ENCODE measurements at places on chromosomes 5 and 9. TPM values are rescaled to one million over a fixed set of nuclear protein-coding genes. Genes with fewer than 3 reads are reported as not detected.

Gene PRELID2
- total RNA-seq: 20.1 TPM

Gene TSC1
- total RNA-seq: 34.5 TPM

- DNase-seq: no peak
- no peak overlapping the region for H3K27ac ChIP-seq
- no peak overlapping the region for H3K4me3 ChIP-seq
- H3K27me3 ChIP-seq: no peaks in the 10 kb centered on the region
Measured at GRCh38 chr9:132644251-132644650, 25.5 kb downstream of the DDX31 start.

- peaks cover 5% of the 10 kb centered on the region for H3K4me1 ChIP-seq
- H3K27me3 ChIP-seq: 0 out of 2 replicates have a peak, but pooled peaks cover 3% of the 10 kb centered on the region
- DNase-seq: no peak
Measured at GRCh38 chr5:176162198-176162597, 76.0 kb upstream of the SIMC1 start.

DNA sequence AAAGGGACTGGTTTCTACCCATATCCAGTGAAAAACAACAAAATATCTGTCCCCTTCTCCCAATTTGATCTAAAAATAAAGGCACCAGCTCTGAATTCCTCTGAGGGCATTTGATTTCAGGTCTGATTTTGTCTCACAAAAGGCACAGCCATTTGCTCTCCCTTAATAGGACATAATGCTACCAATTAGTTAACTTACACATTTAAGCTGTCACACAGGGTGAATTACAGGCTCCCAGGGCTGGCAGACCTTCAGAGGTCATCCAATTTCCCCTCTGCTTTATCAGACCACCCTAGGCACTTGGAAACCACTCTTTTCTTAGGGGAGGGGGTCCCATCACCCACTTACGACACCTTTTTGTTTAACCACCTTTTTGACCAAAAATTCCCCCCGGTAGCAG, 319.9 kb downstream of the SPOCK1 start:
- peaks cover 96% of the 10 kb centered on the region for H3K27me3 ChIP-seq
- no peak for DNase-seq
- H3K36me3 ChIP-seq: no peaks in the 10 kb centered on the region
- no peaks in the 10 kb centered on the region for H3K4me1 ChIP-seq
- H3K27ac ChIP-seq: no peak overlapping the region

DNA sequence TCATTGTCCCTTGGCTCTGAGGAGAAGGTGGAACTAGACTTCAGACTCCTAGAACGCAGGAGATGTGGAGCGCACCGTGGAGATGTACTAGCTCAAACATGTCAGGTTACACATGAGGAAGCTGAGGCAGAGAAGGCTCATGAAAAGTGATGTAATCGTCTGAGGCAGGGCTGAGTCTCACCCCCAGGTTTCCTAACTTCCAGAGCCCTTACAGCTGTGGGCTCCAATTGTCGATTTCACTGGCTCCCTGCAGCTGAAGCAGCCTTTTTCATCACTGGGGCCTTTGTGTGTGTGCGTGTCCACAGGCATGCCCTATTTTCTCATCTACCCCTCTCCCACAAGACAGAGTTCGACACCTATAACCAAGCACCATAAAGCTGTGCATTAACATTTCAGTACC, 370.6 kb downstream of the NTRK2 start:
- H3K4me3 ChIP-seq: no peak overlapping the region
- no peaks in the 10 kb centered on the region for H3K4me1 ChIP-seq
- no peak for DNase-seq
- H3K36me3 ChIP-seq: no peaks in the 10 kb centered on the region
- no peak overlapping the region for H3K27ac ChIP-seq

GRCh38 chr5:17115855-17116254, 101.6 kb upstream of the BASP1 start:
- H3K27ac ChIP-seq: no peak overlapping the region
- H3K4me1 ChIP-seq: peaks cover 9% of the 10 kb centered on the region
- DNase-seq: no peak
- no peak overlapping the region for H3K4me3 ChIP-seq
- H3K36me3 ChIP-seq: no peaks in the 10 kb centered on the region
- no peaks in the 10 kb centered on the region for H3K27me3 ChIP-seq

All from HCT116 (cell line).